Suppressor macrophage (primary cell): ENCODE measurements at places on chromosomes 11 and 22.

GRCh38 chr11:70826541-70827335 is 425.6 kb downstream of the SHANK2 start:
- no peak for DNase-seq

- DNase-seq, result peak; percentile 9
These were observed 31.6 kb upstream of the JAM3 start for GRCh38 chr11:134037046-134037908.

- no peak for DNase-seq
These were observed 357.8 kb downstream of the CADM1 start for GRCh38 chr11:115146425-115146824.

DNA sequence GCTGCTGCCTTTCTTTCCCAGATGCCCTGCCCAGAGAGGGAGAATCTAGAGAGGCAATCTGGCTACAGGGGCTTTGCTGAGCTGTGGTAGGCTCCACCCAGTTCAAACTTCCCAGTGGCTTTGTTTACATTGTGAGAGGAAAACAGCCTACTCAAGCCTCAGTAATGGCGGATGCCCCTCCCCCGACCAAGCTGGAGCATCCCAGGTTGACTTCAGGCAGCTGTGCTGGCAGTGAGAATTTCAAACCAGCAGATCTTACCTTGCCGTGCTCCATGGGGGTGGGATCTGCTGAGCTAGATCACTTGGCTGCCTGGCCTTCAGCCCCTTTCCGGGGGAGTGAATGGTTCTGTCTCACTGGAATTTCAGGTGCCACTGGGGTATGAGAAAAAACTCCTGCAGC is 12.2 kb downstream of the BDNF start:
- no peak for DNase-seq

DNA sequence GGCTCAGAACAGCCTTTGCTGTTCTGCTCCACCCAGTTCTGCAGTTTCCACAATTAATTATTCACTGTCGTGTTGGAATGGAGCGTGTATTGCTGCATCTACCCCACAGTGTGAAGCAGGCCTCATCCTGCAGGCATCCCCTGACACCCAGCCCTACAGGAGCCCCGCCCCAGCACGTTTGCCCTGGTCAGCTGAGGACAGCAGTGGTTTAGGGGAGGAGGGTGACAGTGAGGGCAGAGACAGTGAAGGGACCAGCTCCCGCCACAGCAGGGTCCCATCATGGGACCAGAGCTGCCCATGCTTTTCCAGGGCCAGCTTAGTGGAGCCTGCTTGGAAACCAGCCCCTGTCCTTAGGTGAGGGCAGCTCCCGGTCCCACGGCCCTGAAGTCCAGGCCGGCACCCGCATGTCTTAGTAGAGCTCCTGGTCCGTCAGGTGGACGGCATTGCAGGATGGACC is 273.0 kb downstream of the TBC1D22A start:
- no peak for DNase-seq
